ENCODE measurements at places on chromosomes 4 and X. TPM values are rescaled to one million over a fixed set of nuclear protein-coding genes. Genes with fewer than 3 reads are reported as not detected.

REPS2 gene
- 6.2 TPM for total RNA-seq

TRIM60 gene
- not detected for total RNA-seq

FHDC1 gene
- total RNA-seq = 3.0 TPM

P2RY4 gene
- total RNA-seq = 0.91 TPM

USP38 gene
- total RNA-seq = 18.4 TPM

PRDM8 gene
- 4.8 TPM for total RNA-seq

SYN1 gene
- total RNA-seq = 1.5 TPM
